ENCODE measurements at places on chromosomes 2 and 18.
A peak's percentile ranks its signal among the peaks of the same experiment; 100 is the strongest.

GRCh38 chr18:23383494-23383893, 69.6 kb upstream of the RIOK3 start:
- no peak for DNase-seq

GRCh38 chr2:9231291-9232165, 24.9 kb downstream of the ASAP2 start:
- DNase-seq = no peak

DNA sequence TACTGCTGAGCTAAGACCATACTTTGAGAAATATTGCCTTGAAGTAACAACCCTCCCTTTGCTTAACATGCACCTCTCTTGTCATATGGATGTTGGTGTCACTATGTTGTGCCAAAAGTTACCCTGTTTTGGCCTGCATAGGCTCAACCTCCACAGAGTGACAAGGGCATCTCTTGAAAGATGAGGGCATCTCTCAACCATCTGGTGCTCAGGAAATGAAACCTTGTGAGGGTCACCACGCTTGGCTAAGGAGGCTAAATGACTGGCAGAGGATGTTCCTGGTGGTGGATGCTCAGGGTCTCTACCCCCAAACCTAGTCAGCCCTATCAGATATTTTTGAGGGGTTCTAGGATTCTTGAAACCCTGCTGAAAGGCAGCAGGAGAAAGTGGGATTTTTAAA, 2.3 kb downstream of the LHCGR start:
- DNase-seq = no peak

DNA sequence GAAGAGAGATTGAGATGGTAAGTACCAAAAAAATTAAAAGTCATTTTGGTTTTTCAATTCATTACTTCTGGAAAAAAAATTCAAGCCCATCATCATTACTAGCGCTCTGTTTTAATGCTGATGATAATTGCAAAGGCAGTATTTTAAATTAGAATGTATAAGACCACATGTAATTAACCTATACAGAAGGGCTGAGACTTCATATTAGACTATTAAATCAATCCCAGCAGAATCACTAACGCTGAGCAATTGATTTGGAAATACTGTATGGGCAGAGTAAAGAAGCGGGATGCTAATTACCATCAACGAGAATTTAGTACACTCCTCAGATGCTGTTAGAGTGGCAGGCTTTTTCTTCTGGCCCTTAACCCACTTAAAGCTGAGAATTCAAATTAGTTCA, 165.0 kb downstream of the SLC4A3 start:
- no peak for DNase-seq

GRCh38 chr18:457140-457519, 43.4 kb downstream of the COLEC12 start:
- DNase-seq = no peak

GRCh38 chr2:223760838-223761502, 76.4 kb downstream of the AP1S3 start:
- DNase-seq = no peak

GRCh38 chr18:50492097-50492496, 67.8 kb upstream of the MAPK4 start:
- no peak for DNase-seq

DNA sequence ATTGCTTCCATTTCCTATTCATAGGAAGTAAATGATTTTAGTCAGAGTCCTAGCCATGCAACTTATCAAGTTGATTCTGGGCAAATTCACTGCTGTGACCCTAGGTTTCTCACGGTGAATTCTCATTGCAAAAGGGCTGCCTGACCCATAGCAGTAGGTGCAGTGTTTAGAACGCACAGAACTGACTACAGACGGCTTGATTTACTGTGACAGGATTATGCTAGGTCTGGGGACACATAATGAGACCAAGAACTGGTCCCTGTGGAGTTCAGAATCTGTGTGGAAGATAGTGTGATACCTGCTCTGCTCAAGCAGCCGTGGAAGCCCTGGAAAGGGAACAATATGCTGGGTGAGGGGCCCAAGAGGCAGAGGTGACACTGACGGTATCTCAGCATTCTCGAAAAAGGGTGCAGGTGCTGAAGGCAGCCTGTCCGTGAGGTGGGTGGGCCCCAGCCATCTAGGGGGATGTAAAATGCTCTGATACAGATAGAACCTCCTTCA, 46.4 kb downstream of the ABCG8 start:
- no peak for DNase-seq

DNA sequence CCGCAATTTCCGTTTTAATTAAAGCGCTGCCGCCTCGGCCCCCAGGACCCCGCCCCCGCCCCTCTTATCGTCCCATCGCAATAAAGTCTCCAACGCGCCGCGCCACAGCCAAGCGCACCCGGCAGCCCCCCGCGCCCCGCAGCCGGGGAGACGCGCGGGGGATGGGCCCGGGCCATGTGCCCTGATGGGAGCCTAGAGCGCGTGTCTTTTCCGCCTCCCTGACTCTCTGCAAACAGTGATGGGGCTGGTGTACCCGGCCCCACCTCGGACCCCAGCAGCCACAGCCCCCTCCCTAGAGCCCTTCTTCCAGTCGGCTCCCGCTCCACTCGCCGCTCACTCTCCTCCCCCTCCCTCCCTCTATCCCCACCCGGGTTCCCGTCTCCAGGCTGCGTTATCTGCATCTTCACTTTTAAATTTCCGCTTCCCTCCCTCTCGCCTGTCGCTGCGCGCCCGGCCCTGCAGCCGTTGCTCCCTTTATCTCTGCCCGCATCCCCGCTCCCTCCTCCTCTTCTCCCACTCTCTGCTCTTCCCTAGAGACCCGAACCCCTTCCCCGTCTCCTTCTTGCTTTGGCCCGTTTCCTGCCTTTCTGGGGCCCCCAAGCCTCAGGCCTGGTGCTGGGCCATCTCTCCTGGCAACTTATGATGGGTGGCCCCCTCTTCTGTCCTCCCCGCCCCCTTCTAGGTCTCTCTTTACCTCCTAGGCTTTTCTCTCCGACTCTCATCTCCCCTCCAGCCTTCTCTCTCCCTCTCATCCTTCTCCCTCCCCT, 524 bp upstream of the FEV start:
- no peak for DNase-seq

GRCh38 chr2:166125557-166125956, 2.3 kb downstream of the SCN1A start:
- no peak for DNase-seq

DNA sequence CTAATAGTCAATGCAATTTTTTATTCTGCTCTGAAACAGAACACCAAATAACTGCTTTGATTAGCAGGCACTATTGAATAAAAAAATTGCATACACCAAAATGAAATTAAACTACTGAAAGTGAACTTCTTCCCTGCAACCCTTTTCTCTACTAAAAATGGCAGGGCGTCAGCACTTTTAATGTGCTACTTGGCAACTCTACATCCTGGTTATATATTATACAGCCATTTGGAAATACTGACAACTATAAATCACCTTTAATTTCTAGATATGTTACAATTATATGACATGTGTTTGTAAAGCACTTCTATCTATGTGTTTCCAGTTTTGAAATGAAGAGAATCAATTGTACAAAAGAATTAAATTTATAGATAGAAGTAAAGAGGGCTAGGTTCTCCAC, 9.9 kb downstream of the NDUFS1 start:
- DNase-seq = no peak

DNA sequence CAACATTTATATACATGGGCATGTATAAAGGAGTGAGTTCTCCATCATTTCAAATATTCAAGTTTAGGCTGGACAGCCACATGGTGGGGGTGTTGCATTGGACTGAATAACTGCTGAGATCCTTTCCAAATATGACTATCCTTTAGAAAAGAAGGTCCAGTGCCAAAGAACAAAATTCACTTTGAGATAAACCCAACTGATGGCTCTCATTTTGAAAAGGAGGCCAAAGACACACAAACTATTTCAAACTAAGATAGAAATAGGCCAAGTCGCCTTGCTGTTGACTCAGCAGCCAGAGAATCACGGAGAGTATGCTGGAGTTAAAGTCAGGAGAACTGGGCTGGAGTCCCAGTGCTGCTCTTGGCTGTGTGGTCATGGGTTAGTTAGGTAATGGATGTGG, 204.5 kb upstream of the LRATD1 start:
- no peak for DNase-seq

GRCh38 chr2:200592406-200593075, 6.7 kb downstream of the AOX1 start:
- DNase-seq = no peak

GRCh38 chr18:44533071-44533470, 147.6 kb upstream of the SETBP1 start:
- no peak for DNase-seq

DNA sequence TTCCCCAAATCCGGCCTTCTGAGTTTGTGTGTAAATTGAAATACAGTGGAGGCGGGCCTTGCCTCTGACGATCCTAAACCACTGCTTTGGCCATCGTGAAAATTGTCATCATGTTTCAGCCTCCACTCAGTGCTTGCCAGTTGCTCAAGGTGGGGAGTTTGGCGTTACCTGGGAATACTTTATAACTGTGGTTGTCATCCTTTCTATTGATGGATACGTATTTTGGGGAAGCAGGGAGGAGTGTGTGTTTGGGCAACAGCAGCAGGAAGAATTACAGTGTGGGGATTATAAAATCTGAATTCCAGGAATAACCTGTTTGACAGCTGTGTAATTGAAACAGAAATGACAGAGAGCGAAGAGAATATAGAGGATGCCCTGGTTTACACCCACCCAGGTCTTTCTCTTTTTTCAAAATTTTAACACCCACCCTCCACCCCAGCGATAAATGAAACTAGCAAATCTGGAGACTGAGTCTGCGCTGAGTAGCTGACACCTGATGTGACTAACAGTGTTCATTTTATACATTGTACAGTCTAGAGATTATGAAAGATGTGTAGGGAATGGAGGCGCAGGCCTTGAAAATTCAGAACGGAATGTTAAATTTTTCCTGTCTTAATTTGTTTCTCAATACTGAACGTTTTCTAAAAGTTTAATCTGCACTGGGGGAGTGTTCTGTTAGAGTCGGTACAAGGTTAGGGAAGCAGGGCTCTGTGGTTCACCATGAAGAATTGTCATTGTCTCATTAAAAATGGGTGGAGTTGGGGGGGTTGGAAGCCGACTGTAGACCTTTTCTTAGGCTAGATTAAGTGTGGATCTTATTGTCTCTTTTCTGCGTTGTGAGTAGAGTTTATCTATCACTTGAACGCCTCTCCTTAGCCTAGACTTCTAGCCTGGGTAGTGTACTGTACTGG, 1.6 kb downstream of the MAP4K4 start:
- no peak for DNase-seq

DNA sequence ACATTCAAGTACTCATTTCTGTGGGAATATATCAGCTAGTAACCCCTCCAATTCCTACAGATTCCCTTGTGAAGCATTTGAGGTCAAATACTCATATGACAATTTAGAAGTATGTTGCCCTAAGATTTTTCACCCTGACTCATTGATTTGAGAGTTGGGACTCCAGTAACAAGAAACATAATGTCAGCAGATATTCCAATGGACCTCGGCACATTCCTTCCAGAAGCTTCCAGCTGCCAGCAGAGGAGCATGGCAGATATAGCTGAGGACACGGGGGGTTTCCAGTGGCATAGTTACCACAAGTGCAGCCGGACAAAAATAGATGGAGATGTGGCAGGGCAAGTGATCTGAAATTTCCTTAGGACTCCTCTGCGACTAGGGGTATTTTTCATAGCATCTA, 101.9 kb upstream of the ARHGAP28 start:
- DNase-seq = no peak

DNA sequence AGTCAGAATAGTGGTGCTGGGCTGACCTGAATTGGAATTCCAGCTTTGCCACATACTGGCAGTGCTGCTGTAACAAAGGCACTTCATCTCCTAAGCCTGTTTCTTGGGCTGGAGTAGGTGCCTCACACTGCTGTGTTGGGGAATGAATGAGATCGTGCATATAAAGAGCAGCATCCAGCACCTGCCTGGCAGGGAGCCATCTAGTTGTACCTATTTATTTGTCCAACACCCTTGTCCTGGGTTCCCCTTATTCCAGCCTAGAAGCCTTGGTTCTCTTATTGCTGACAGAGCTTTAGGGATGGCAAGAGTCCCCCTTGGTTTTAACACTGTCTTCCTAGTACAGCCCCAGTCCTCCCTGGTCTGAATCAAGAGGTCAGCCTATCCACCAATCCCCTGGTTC, 275.3 kb upstream of the RAB12 start:
- no peak for DNase-seq

DNA sequence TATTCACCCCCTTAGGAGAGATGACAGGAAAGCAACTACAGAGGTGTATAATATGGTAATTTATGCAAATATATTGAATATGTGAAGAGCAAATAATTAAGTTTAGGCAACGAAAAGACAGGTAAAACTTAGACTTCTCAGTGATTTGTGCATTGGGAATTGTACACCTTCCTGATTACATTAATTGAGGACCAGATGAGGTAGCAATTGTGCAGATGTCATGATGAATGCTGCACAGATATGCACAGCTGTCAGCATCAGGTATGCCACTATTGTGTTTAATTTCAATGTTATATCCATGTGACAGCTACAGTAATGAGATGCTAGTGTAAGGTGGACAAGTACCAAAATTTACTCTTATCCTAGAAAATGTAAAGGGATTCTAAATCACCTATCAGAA, 267.2 kb upstream of the FSIP2 start:
- DNase-seq = no peak

- no peak for DNase-seq
Measured at GRCh38 chr18:8140841-8141501, 468.3 kb upstream of the RAB12 start.

DNA sequence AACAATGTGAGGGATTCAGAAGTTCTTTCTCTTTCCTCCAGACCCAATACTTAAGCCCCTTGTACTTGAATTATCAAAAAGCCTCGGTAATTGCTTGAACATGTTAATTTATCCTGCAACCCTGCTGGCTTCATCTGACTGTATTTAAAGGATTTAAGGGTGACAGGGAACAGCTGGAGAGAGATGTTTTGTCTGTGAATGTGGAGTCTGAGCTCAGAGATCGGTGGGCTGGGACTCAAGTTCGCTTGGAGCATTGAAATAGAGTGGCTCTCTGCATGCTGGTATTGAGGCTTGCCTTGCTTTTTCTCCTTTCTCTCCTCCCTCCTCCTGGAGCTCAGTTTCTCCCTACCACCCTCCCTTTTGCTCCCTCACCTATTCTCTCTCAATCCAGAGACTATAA, 73.6 kb downstream of the BOD1L2 start:
- DNase-seq = no peak

DNA sequence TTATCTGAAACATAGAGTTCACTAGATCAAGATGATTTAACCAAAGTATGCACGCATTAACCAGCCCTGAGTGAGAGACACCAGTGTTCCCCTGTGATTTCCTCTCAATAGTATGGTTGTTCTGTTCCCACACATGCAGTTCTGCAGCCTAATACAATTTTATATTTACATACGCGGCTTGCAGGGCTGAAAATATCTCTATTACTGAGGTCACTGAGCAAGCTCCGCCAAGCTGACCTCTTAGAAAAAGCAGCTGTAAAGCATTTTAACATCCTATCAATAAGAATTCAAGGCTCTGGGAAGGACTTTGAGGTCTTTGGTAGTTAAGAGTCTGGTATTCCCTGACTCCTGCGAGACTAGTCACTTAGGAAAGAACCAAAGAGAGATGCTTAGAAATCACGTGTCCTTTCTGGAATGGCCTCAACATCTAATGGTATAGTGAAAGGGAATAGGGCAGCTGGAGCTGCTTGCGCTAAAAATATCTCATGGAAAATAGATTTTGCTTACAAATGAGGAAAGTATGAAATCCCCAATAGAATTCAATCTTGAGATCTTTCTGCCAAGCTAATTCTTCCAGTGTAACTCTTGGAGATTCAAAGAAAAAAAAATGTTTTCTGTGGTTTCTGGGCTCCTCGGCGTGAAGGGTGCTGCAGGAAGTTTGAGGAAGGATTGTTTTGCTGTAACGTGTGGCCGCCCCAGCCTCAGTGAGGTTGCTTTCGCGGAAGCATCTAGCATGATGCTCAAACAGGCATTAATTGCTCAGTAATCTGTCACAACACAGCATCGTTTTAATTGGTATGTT, 59.2 kb downstream of the DOCK10 start:
- DNase-seq = no peak

- peak; percentile 40 for DNase-seq
Measured at GRCh38 chr2:218880102-218880858, at the start of gene WNT10A. TSS of gene WNT10A (plus strand) at chr2:218880852. CDS start at chr2:218880996, 144 bp downstream.
